ENCODE measurements at places on chromosomes 7 and 10.

- DNase-seq: no peak
These were observed 257.3 kb downstream of the TRIL start for GRCh38 chr7:28700790-28701203.

DNA sequence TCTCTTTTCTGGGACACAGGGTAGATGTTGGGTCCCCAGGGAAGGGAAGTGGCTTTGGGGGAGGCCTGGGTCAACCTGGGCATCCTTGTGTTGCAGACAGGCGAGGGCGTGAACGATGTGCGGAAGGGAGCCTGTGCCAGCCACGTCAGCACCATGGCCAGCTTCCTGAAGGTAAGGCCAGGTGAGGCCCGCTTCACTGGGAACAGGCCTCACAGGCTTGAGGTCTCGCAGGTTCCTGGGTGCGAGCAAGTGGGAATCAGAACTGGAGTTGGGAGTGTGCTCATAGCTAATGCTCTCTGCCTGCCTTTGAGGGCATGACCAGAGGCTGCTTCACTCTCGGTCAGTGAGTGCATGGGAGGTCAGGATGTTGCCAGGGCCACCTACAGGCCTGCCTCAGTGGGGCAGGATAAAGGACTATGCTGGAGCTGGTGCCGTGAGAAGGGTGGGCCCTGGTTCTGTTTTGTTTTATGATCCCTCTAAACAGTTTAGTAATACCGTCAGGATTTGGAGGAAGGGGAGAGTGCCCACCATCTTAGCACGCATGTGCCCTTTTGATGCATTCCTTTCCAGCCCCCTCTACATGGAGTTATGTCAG lies 8.4 kb downstream of the DBNL start:
- DNase-seq: no peak

GRCh38 chr7:45515346-45515745 lies 58.8 kb upstream of the ADCY1 start:
- no peak for DNase-seq

DNA sequence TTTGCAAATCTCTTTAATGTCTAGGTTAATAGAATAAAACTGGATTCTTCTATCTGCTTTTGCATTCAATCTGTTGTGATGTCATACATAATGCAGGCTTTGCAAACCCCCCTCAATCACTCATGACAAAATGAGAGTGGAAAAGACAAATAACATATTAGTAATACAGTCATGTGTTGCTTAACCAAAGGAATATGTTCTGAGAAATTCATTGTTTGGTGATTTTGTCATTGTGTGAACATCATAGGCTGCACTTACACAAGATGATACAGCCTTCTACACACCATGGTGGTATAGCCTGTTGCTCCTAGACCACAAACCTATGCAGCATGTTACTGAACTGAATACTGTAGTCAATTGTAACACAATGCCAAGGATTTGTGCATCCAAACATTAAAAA lies 87.3 kb upstream of the SEC61G start:
- DNase-seq: no peak

DNA sequence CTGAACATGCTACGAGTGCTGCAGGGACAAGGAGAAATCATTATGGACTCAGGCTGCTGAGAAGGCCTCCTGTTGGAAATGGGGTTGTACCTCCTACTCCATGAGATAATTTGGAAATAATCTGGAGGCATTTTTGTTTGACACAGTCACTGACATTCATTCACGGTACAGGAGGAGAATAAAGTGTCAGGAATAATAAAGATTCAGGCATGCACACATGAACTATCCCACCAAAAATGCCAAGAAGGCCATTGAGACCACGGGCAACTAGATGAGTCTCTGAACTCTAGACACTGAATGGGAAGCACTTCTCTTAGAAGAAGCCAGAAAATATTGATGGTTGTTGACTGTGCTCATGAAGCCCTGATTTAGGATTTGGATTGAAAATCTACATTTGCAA lies 220.9 kb upstream of the HABP2 start:
- DNase-seq: no peak

DNA sequence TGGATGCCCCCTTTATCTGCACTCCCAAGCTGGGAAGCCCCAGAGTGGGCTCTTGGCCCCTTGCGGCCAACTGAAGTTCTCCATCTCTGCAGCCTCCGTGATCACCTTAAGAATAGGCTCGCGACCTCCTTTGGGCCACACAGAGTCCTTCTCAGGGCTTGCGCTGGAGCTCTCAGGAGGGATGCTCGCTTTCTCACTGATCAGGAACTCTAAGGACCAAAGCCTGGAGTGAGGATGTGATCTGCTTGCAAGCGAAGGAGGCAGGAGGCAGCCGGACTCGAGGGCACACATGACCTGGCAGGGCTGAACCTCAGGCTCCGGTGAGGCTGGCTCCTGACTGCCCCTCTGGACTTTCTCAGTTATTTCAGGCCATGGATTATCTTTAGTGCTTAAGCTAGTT lies 192.1 kb upstream of the MKI67 start:
- no peak for DNase-seq

- DNase-seq: no peak
These were observed 37.2 kb downstream of the VOPP1 start for GRCh38 chr7:55534916-55535590.

DNA sequence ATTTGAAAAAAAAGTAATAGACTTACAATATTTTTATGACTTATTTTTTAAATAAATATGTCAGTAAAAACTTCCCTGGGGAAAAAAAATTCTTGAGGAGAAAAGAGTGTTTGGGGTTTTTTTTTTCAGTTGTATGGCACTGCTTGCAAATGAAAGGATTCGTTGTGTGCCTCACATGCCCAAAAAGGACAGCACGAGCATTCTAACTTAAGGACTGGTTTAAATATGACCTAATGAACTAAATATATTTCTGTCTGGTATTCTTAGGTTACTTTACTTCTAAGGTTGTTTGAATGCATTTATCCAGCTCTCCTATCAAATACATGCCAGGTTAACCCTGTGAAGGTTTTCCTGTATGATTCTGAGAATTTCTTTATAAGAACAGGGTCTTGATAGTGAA lies 988 bp upstream of the CD36 start:
- DNase-seq: no peak

DNA sequence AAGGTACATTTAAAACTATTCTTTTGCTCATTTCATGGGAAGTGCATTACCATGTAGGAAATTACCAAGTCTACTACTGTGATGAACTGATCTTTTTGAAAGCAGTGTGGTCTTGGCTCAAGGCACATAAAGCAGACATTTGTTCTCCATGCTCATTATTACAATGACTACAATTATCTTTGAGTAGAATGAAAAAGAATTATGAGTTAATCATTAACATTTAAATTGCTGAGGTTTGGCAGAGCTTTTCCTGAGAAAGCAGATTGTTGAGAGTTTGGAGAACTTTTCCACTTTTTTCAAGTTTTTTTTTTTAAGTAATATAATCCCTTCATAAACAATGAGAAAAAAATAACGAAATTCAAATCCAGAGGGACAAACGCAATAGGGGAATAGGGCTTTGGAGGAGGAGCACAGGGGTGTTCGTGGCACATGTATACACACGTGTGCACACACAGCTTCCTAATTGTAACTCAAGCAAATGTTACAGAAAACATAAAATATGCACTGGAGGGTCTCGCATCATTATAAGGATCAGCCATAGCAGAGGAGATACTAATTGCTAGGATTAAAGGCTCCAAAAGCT lies 8.9 kb upstream of the CUBN start:
- DNase-seq: no peak

DNA sequence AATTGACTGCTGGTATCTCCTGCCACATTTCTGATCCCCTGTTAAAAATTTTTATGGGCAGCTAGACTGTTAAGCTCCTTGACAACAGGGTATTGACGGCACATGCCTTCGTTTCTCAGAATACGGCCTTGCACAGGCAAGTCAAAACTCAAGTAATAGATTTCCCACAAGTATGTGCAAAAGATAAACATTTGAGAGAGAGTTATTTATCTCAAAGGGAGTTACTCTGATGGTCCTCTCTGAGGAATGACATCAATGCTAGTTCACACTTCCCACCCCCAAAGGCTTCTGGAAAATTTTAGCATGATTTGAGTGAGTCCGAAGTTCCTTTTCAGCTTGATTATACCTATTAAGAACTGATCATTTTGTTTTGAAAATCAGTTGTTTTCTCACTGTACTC lies 71.9 kb downstream of the JCAD start:
- no peak for DNase-seq

GRCh38 chr7:126780993-126781392 lies 471.7 kb downstream of the GRM8 start:
- no peak for DNase-seq

DNA sequence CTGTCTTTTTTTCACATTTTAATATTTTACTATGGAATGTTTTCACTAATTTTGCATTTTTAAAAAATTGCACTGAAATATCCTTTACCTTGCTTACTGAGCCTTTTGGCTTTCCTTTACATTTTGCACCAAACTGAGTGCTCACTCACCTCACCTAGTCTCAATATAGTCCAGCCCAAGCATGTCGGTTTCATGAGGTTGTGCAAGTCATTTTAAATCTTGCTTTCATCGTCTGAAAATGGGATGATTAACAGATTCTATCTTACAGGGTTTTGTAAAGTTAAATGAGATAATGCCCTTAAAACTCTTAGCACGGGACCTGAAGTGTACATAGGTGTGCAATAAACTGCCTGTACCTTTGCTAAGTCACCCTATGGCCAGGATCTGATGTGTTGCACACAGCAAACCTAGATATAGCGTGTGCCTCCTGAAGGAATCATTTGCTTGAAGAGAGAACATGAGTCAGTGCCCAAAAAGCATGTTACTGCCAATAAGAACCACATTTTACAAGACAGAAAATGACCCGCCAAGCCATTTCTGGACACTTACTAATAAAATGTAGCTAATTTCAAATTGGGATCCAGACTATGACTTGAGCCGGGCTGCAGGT lies 199.8 kb downstream of the JCAD start:
- DNase-seq: no peak

DNA sequence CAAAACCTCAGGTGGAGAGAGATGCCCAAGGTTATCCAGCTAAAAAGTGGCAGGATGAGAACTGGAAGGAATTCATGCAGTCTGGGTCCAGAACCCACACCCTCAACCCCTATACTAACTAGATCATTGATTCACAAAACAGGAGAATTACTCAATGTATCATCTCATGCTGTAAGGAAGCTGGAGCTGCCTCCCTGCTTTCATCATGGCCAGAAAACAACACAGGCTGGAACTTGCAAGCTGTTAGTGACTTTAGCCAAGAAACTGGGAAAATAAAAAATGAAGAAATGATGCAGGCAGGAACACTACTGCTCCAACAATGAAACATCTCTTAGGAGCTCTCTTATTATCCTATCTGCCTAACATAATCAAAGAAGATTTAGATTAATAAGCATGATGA lies 619.8 kb upstream of the CELF2 start:
- no peak for DNase-seq

- DNase-seq: no peak
These were observed 347.9 kb upstream of the MEOX2 start for GRCh38 chr7:16034353-16034752.

DNA sequence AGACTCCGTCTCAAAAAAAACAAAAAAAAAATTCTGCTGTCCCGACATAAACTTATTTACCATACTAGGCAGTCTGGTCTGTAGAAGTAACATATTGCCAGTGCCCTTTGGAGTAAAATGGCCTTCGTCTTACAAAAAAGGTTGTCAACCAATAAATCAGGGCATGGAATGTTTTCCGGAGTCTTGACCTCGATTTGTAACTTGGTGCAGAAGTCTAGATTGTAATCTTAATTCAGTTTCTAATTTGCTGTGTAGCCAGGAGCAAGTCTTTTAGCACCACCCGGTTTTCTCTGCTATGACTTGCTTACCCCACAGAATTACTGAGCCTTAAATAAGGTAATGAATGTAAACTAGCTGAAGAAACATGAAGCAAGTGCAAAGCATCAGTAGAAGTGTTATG lies 23.2 kb downstream of the UBN2 start:
- DNase-seq: no peak

GRCh38 chr7:45653209-45653907 lies 79.2 kb downstream of the ADCY1 start:
- no peak for DNase-seq

Data from CD4-positive, alpha-beta memory T cell (primary cell).